Adrenal gland (tissue), 19 donors: ENCODE measurements at places on chromosomes 4 and X. TPM values are rescaled to one million over a fixed set of nuclear protein-coding genes. Genes with fewer than 3 reads are reported as not detected.

- DNase-seq, result no peak
Measured at GRCh38 chr4:100872811-100873210, 355.0 kb upstream of the EMCN start.

GRCh38 chrX:33211356-33212260 is at the start of gene DMD:
Gene DMD (minus strand): TSS chrX:33211549. CDS start chrX:33211312, 237 bp downstream.
- DNase-seq, result peak; percentile 64

GRCh38 chr4:77994194-77994721 is 62.9 kb upstream of the FRAS1 start:
- no peak for DNase-seq

Gene CXCL11
- polyA plus RNA-seq, result 0.24 TPM

- DNase-seq, result no peak
Measured at GRCh38 chr4:93409035-93409434, 419.5 kb upstream of the ATOH1 start.

DNA sequence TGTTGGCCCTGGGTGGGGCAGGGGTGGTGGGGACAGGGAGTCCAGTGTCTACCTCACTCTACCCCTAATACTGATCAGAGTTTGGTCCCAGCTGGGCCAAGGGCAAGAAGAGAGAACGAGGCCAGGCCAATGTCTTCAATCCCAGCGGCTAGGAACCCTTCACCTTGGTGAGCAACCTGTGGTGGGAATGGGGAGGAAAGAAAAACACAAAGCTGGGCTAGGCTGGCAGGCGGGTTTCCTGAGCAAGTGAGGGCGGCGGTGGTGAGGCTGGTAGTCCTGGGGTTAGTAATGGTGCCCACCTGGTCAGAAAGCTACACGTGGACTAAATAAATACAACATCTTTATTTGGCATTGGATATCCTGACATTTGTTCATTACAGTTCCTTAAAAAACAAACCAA is 5.6 kb downstream of the PQBP1 start:
- DNase-seq, result no peak
